Fibroblast of upper back skin (primary cell): ENCODE measurements at places on chromosomes 5 and 9.
A peak's percentile ranks its signal among the peaks of the same experiment; 100 is the strongest.

GRCh38 chr5:132427281-132428146, 58.0 kb downstream of the SLC22A5 start:
- no peak for DNase-seq

DNA sequence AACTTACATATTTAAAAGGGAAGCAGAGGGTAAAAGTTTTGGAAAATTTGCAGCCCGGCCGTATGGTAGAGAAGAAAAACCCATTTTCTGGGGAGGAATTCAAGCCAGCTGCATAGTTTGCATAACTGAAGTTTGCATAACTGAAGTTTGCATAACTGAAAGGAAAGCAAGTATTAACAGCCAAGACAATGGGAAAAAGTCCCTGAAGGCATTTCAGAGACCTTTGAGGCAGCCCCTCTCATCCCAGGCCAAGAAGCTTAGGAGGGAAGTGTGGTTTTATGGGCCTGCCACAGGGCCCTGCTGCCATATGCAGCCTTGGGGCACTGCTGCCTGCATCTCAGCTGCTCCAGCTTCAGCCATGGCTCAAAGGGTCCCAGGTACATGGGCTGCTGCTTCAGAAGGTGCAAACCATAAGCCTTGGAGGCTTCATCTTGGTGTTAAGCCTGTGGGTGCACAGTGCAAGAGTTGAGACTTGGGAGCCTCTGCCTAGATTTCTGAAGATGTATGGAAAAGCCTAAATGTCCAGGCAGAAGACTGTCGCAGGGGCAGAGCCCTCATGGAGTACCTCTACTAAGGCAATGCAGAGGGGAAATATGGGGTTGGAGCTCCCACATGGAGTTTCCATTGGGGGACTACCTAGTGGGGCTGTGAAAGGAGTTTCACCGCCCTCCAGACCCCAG, 36.9 kb upstream of the CXCL14 start:
- no peak for DNase-seq

DNA sequence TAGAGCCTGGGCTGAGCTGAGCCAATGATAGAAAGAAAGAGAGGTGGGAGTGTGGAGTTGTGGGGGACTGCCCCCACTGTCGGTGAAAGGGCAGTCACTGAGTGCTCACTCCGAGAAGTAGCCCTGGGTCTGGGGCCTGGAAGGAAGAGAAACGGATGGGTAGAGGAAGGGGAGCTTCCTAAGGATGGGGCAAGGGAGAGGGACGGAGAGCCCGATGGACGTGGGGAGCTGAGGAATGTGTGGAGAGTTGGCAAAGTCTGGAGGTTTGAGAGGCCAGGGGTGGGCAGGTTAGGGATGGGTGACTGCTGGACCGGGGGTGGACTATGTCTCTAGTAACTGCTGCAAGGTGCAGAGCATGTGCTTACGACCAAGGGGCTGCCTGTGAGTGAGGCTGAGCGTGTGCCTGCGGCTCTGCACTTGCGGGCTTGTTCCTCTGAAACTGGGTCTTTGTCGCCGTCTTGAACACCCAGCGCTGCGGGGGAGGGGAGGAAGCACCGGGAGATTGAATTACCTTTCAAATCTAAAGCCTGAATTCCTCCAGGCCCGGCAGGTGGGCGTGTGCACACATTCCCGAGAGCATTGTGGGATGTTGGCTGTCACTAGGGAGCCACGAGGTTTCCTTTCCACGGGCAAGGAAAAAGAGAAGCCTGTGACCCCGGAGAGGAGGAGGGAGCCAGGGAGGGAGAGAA, 76.4 kb upstream of the ARAP3 start:
- DNase-seq = no peak

DNA sequence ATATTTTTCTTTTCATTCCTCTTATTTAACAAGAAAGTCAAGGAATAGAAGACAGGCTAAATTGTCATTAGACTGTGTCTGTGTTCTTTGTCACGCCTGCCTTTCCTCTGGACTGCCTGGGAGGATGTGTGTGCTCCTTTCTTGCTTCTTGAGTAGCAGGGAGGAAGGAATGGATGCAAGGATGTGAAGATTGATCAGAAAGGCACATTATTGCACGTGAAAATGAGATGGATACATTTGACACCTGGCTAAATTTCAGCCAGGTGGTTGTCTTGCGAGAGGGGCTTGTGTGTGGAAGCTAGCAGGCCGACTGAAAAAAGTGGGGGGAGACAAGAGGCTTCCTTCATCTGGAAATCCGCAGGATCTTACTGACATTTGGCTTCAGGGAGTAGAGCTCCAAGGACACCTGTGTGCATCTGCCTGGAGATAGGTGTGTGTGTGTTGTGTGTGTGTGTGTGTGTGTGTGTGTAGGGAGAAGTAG, 200.1 kb downstream of the MEF2C start:
- DNase-seq = no peak

DNA sequence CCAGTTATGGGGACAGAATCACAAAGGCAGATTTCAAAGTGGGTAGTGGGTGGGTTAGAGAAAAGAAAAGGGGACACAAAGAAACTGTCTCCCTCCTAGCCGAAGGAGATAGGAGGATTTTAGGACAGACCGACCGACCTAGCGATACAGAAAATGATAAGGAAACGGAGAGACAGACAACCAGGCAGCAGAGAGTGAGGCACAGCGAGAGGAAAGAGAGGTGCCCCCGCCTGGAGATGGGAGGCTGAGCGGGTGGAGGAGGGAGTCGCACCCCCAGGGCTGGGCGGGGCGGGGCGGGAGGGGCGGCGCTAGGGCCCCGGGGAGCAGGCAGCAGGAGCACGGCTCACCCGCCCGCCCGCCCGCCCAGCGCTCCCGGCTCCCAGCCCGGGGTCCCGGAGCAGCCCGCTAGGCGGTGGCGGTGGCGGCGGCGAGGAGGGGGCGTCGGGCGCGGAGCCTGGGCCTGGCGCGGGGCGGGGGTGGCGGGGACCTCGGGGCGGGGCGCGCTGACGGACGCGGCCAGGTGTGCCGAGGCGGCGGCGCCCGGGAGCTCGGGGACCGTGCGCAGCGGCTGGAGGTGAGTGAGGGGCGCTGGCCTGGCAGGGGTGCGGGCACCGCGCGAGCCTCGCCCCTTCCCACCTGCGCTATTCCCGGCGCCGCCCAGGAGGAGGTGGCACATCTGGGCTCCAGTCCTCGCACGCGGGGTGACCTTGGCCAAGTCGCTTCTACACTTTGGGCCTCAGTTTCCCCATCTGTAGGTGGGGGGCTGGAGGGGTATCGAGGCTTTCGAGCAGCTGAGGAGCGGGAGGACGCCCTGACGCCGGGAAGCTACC, 15.9 kb upstream of the SYNPO start:
- no peak for DNase-seq

DNA sequence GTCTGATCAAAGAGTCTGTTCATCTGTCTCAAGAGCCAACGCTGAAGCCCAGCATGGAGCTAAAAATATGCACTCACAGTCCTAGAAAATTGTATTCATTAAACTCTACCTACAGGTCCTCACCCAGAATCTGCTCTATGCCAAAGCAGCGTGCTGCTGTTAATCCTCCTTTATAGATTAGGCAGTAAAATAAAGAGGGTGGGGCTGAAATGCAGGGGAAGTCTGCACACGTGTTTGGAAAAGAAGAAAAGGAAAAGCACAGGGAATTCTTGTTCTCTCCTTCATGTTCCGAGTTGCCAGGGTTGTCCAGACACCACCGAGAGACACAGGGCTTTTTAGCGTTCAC, 121.4 kb upstream of the TMEM161B start:
- no peak for DNase-seq

- DNase-seq = peak; percentile 84
Observed at GRCh38 chr5:111942661-111943401, 185.8 kb upstream of the NREP start.
